Left ventricle myocardium superior (tissue), 1 donor: ENCODE measurements at places on chromosomes 5 and 9. TPM values are rescaled to one million over a fixed set of nuclear protein-coding genes. Genes with fewer than 3 reads are reported as not detected.

C5orf58 gene
- total RNA-seq: not detected

DDX41 gene
- 29.8 TPM for total RNA-seq

FAM221B gene
- total RNA-seq: not detected

SOHLH1 gene
- total RNA-seq: not detected

ADAMTS19 gene
- 1.1 TPM for total RNA-seq

FBP1 gene
- 1.3 TPM for total RNA-seq

MRRF gene
- total RNA-seq: 41.3 TPM

SURF6 gene
- 11.9 TPM for total RNA-seq

SLC34A1 gene
- total RNA-seq: not detected

PLAC8L1 gene
- 0.45 TPM for total RNA-seq

FCN2 gene
- total RNA-seq: not detected

SCAI gene
- total RNA-seq: 3.8 TPM

FAXDC2 gene
- total RNA-seq: 26.1 TPM

PCDHGA6 gene
- 5.7 TPM for total RNA-seq

PCDHGA4 gene
- total RNA-seq: 8.4 TPM

ECM2 gene
- 5.3 TPM for total RNA-seq

CD14 gene
- 31.0 TPM for total RNA-seq

RANBP3L gene
- 0.50 TPM for total RNA-seq

MLANA gene
- not detected for total RNA-seq

CAMK4 gene
- total RNA-seq: 0.10 TPM

GPR21 gene
- total RNA-seq: 0.72 TPM

SCGB3A2 gene
- not detected for total RNA-seq

MAMDC4 gene
- 12.9 TPM for total RNA-seq

FCN1 gene
- 5.7 TPM for total RNA-seq

PCDHA10 gene
- 0.15 TPM for total RNA-seq

SPATA31D4 gene
- total RNA-seq: not detected

CDC25C gene
- total RNA-seq: not detected

FAM53C gene
- total RNA-seq: 32.3 TPM

STKLD1 gene
- 0.17 TPM for total RNA-seq

BRINP1 gene
- total RNA-seq: 0.27 TPM

CCNO gene
- total RNA-seq: not detected

CBY3 gene
- not detected for total RNA-seq

NR5A1 gene
- total RNA-seq: not detected

CDKN2B-AS1 gene
- total RNA-seq: 0.17 TPM

FBP2 gene
- total RNA-seq: not detected

BARHL1 gene
- total RNA-seq: not detected

LRRTM2 gene
- total RNA-seq: 0.12 TPM

PTCD2 gene
- 17.7 TPM for total RNA-seq
